Mesenchymal stem cell (in vitro differentiated cells and primary cell): ENCODE measurements at places on chromosomes 12 and 14.

DNA sequence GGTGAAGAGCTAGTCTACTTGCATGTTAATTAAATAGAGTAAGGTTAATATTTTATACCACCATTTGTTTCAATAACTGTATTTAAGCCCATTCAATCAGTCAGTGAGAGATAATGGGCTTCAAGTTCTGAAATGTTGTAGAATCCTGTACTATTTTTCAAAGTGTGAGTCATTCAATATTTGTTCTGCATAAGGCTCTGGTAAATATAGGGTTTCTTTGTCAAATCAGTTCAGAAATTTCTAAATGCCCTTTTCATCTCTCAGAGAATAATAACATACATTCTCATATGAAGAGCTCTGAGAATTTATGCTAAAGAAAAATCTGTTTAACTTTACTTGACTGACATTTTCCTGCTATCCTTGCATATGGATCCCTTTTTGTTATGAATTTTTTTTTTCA, 493.3 kb downstream of the TMTC2 start:
- no peak for DNase-seq

DNA sequence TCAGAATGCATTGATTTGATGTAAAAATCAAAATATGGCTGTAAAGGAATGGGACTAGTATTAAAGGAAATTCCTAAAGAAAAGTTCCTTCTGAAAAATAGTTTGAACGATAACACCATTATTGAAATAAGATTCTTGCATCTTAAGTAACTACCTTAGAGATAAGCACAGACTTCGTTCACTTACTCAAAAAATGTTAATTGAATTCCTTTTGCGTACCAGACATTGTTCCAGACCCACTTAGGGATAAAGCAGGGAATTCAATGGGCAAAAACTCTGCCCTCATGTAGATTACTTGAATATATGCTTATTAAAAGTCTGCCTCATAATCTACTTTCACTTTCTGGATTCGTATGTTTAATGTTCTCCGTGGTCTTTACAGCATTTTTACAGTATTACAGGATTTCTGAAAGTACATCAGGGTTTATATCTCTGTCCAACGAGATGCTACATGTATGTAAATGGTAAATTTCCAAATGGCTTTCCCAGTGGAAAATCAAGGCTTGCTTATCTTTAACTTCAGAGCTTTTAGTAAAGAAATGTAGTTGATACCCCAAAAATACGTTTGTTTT, 213.7 kb downstream of the GXYLT1 start:
- peak; percentile 8 for DNase-seq

DNA sequence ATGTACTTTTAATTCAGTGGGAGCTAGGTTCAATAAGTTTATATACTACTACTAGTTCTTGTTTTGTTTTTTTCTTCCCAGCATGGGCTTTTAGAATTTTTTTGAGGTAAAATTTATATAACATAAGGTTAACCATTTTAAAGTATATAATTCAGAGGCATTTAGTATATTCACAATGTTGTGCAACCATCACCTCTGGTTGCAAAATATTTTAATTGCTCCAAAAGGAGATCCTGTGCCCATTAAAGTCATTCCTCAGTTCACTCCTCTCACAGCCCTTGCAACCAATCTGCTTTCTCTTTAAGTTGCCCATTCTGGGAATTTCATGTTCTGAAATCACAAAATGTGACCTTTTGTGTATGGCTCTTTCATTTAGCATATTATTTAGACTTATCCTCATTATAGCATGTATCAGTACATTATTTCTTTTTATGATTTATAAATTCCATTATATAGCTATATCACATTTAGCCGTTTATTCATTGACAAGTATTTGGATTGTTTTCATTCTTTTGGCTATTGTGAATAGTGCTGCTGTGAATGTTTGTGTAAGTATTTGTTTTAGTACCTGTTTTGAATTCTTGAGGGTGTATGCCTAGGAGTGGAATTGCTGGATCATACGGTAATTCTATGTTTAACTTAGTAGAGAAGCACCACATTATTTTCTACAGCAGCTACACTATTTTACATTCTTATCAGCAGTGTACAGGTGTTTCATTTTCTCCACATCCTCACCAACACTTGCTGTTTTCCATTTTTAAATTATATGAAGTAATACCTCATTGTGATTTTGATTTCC, 59.1 kb downstream of the ARHGAP5 start:
- no peak for DNase-seq

DNA sequence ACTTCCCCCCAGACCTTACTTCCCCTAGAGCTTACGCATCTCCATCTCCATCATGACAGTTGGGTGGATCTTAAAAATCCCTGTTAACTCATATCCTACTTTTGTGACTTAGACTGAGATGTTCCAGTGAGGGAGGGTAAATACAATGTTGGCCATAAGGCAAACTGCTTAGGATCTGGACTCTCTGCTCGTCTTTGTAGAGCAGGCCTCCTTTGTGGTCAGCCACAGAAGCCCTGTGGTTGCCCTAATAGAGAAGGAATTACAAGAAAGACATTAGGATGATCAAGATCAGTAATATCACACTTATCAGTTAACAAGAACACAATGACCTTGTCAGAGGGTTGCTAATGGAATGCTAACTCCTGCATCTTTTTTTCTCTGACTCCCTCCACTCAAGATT, 52.0 kb downstream of the TMEM132C start:
- DNase-seq: no peak

- DNase-seq: no peak
These were observed 13.8 kb downstream of the DTX1 start for GRCh38 chr12:113070117-113070906.

DNA sequence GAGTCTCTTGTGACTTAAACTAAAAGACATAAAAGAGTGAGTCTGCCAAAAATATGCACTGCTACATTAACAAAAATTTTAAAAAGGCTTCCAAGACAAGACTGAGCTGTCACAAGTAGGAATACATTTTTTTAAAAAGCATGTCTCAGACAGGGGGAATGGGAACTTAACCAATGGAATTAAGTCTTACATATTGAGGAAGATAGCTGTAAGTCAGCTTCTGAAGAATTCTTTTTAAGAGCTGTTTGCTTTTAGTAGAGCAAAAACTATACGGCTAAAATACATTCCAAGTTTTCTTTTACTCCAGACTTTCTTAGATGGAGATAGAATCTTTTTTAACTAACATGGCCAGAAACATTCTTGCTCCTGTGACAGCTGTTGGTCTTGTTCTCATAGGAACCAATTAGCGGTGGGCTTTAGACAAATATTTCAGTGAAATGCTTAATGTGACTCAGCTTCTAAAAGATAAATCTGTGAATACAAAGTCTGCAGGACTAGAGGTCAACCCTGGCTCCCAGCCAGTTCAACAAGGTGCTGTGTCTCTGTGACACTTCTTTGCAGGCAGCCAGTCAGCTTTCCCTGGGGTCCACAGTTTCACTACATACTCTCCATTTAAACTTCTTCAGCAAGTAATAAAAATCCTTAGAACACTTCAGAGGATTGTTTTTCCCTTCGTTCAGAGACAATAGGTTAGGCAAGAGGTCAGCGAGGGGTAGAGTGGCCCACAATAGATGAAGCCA, 187.6 kb downstream of the NAV3 start:
- peak; percentile 29 for DNase-seq

DNA sequence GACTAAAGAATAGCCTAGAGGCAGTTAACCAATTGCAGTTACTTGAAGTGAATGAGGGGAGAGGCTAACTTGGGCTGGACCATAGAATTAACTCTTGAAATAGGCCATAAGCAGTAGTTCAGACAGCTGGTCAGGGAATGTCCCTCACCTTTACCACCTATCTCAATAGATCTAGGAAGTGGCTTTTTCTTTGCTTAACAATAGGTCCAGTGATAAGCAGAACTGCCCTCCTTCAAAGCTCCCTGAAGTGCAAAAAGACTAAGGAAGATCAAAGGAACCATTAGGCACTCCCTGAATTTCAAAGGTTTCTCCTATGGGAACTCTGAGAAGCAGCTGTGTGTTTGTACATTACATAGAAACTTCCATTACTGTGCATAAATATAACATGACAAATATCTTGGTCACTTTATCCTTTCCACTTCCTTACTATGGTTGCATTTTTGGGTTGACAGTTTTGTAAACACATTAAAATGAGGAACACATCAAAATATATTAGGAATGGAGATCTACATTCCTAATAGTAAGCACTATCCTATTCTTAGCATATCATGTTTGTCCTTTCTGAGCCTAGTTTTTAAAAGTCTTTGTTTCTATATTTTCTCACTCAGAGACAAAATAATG, 7.2 kb upstream of the NAA30 start:
- DNase-seq: peak; percentile 25

GRCh38 chr12:97301576-97301975, 161.0 kb upstream of the RMST start:
- DNase-seq: no peak

DNA sequence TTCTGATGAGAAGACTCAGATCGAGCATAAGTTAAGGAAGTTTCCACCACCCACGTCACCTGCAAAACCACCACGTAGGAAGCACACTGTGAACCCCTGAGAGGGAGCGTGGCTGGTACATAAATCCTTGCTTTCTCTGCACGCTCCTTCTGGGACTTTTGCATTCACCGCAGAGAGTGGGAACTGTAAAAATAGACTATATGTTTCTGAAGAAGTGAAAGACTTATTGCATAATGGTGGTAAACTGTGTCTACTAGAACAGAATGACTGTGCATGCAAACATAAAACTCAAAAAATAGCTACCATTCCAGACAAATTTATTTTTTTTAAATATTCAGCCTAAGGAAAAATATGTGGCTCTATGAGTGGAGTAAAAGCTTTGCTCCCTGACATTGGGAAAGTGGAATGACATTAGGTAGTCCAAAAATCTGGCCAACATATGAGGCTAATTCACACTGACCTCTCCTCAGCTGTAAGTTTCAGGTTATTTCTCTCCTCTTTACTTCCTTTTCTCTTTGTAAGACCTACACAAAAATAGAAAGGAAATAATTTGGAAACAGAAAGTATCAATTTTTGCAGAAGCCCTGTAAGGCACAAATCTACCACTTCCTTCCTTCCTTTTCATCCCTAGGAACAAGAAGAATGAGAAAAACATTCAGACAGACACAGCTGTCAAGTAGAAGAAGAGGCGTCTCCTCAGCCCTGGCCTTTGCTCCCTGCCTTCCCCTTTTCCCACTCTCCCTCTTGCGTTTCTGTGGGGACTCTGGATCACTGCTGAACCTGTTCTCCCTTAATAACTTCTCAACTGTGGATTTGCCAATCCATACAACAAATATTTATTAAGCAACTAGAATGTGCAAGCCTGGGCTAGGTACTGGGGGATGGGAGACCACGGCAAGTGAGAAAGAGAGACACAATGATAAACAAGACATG, 264.3 kb upstream of the FOXN3 start:
- no peak for DNase-seq

- DNase-seq: no peak
These were observed 1.2 kb upstream of the SALL2 start for GRCh38 chr14:21527318-21527679.

DNA sequence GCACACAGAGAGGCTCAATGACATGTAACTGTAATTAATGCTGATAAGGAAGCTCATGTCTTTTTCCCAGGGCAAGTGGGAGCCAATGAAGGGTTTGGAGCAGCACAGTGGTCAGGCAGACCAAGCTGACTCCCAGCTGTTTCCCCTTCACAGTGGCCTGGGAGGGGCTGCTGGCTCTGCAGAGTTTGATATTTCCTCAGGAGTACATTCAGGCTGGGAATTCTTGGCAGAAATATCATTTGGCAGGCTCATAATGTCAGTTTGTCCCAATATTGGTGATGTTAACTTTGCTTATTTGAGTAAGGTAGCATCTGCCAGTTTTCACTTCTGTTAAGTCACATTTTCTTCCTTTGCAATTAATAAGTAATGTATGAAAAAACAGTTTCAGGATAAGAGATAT, 247.0 kb downstream of the EMP1 start:
- no peak for DNase-seq

- no peak for DNase-seq
These were observed 14.5 kb upstream of the KICS2 start for GRCh38 chr12:64236549-64236948.

DNA sequence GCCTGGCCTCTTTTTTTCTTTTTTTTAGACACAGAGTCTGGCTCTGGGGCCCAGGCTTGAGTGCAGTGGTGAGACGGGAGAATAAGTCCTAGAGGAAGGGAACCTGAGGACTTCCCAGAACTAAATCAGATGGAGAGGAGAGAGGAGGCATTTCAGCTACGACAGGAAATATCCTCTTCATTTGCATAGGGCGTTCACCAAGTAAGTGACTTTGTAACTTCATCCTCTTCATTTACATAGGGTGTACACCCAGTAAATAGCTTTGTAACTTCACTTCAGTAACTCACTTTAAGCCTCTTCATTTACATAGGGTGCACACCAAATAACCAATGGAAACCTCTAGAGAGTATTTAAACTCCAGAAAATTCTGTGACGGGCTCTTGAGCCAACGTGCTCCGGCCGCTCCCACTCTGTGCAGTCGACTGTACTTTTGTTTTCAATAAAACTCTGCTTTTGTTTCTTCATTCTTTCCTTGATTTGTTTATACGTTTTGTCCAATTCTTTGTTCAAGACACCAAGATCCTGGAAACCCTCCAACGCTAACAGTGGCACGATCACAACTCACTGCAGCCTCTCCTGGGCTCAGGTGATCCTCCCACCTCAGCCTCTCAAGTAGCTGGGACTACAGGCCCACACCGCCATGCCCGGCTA, 21.4 kb upstream of the ANKRD9 start:
- no peak for DNase-seq

DNA sequence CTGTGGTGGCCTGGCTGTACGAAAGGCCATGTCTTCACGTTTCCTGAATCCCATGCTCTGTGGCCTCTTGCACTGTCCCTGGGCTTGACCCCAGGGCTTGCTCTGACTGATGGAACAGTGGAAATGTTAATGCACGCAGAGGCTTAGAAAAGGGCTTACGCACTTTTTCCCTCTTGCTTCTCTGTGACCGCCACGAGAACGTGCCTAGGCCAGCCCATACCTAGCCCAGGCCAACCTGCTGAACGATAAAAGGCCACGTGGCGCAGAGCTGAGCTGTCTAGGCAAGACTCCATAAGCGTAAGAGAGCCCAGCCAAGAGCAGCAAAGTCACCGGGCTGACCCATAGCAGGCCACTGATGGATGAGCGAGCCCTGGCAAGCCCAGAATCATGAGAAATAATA, 18.3 kb downstream of the TTC7B start:
- no peak for DNase-seq

GRCh38 chr12:128388461-128389000, 121.6 kb downstream of the TMEM132C start:
- DNase-seq: no peak

- DNase-seq: no peak
These were observed 40.5 kb downstream of the DLK1 start for GRCh38 chr14:100767003-100767787.

DNA sequence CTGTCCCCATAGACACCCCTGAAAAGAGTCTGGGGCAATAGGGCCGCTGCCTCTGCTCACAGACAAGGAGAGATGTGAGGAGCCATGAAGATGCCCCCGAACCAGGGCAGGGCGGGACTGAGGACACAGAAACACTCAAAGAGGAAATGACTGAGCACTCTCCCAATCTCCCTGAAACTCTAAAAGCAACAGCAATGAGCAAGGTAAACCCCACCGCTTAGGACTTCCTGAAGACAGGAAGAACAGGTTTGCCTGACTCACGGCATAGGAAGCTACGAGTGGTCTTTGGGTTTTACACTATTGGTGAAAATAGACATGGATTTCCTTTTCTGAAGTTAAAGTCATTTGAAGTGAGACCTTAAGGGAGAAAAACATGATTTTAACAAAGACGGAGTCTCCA, 32.5 kb downstream of the STX2 start:
- DNase-seq: no peak
